ENCODE measurements at places on chromosomes 1 and 21.

DNA sequence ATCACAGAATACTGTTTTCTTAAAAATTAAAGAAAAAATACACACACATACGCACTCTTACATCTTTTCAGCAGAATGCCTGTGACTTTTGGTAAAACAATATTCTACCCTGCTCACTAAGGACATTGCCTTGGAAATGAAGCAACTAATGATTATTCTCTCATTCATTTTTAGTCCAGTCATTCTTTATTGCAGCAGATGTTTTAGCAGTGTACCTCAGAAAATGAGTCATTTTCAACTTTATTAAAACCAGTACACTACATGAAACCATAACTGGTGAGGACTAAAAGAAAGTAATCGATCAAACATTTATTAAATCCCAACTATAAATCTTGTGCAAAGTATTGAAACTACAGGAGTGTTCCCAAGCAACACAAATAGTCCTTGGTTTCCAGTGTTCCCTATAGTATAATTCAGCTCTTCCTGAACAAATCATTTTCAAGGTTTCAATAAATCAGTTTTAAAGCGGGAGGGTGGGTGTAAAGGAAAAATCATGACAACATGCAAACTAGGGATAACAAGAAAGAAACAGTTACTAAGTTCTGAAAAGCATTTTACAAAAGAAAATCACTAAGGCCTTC lies 114.2 kb downstream of the ADGRL4 start:
- DNase-seq, result no peak

- DNase-seq, result no peak
Observed at GRCh38 chr1:234916840-234917239, 211.8 kb downstream of the TOMM20 start.

DNA sequence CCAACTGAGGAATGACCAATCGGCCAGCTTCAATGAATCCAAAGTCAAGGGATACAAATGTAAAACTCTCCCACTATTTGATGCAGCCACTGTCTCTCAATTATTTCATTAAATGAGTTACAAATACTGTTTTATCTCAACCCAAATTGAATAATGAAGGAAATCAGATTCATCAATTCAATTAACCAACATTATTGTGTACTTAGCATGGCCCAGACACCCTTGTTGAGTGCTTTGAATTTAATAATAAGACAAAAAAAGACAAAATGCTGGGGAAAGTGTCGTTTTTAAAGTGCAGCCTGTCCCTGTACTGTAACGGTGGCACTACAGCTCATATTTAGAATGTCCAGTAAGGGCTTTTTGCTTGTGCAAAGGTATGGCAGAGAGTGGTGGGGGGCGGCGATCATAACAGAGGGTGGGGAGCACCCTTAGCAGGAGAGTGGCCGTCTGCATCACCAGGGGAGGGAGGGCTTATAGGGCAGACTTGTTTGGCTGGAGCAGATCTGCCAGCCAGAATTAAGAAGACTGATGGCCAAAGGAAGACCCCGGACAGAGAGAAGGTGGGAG lies 123.8 kb upstream of the GALNT2 start:
- no peak for DNase-seq

GRCh38 chr21:32240851-32241687 lies 37.8 kb downstream of the MIS18A start:
- DNase-seq, result no peak

DNA sequence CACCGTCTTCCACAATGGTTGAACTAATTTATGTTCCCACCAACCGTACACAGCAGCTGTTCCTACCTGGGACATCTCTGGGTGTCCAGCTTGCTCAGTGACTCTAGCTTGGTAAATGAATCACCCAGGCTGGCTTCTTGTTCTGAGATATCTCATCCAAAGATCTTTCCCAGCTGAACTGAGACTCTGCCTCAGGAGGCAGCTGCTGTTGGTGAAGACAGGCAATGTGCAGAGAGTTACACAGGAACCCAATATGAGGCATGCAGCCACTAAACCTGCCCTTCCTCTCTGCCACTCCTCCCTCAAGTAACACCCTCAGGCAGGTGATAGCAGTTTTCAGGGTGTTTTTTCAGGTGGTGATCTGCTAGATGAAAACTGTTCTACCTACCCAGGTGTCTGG lies 14.0 kb upstream of the FOXO6 start:
- no peak for DNase-seq

DNA sequence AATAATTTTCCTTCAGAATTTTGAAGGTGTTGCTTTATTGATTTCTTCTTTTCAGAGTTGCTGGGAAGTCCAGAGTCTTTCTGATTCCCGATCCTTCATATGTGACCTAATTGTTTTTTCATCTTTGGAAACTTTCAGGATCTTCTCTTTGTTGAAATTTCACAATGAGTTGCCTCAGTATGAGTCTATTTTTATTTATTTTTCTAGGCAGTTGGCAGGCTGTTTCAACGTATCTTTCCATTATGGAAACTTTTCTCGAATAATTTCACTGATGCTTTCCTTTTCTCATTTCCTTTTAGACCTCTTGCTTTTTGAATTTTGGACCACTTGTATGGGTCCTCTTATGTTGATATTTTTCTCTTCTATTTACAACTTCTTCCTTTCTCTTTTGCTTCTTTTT lies 354.3 kb downstream of the TGFB2 start:
- no peak for DNase-seq

GRCh38 chr1:215001419-215002021 lies 81.0 kb upstream of the KCNK2 start:
- DNase-seq, result no peak

- no peak for DNase-seq
Observed at GRCh38 chr1:16173447-16174260, 17.8 kb upstream of the EPHA2 start.

DNA sequence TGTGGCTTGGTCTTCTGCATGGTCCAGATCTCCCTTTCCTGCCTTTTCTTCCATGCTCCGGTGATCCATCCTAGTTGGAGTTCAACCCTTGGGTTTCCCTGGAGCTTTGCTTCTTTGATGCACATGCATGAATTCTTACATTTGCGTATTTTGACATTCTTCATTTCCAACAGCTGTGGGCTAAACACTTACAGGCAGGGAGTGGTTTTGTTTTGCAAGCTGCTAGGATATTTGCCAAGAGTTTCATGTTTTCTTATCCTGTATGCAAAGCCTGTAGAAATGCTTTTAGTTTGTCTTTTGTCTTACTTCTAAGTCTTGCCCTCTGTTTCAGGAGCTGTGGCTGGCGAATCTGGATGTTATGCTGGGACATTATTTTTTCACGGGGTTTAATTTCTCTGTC lies 90.3 kb upstream of the PAXBP1 start:
- no peak for DNase-seq

- DNase-seq, result no peak
Observed at GRCh38 chr1:163440090-163440489, 118.3 kb downstream of the NUF2 start.

DNA sequence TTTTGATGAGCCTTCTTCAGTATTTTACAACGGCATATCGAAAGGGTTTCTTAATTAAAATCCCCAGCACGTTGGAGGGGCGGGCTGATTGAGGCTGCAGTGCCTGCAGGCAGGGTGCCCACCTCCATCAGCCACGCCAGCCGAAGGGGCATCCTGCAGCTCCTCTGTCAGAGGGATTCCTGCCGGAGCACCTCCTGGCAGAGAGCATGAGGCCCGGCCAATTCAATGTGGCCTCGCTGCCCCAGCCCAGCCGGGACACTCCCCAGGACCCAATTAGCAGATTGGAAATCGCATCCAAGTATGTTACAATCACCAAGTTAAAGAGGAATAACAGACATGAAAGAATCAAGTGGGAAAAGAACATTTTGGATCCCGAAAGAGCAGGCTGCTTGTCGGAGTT lies 216.6 kb downstream of the ST6GALNAC3 start:
- no peak for DNase-seq

- no peak for DNase-seq
Observed at GRCh38 chr21:31257265-31257664, 86.8 kb downstream of the TIAM1 start.

GRCh38 chr1:20100632-20101355 lies 18.5 kb downstream of the PLA2G2D start:
- DNase-seq, result no peak

- no peak for DNase-seq
Observed at GRCh38 chr1:176560681-176561080, 97.7 kb downstream of the PAPPA2 start.

- DNase-seq, result no peak
Observed at GRCh38 chr21:22444990-22445389, 1446.8 kb downstream of the NCAM2 start.

GRCh38 chr1:117067533-117068370 lies 7.6 kb downstream of the TTF2 start:
- DNase-seq, result no peak

DNA sequence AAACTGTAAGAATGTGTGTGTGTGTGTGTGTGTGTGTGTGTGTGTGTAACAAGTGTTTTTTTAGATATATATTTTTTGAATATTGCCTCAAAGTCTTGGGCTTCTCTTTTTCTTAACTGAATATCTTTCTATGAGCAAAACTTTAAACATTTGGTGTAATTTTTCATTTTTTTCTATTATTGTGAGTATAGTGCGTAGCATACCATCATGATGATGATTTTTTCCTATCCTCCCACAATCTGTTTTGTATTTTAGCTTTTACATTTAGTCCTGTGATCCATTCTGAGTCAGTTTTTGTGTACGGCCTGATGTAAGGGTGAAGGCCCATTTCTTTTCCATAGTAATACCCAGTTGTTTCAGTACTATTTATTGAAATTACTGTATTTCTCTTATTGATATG lies 680.6 kb downstream of the TTLL7 start:
- DNase-seq, result no peak

DNA sequence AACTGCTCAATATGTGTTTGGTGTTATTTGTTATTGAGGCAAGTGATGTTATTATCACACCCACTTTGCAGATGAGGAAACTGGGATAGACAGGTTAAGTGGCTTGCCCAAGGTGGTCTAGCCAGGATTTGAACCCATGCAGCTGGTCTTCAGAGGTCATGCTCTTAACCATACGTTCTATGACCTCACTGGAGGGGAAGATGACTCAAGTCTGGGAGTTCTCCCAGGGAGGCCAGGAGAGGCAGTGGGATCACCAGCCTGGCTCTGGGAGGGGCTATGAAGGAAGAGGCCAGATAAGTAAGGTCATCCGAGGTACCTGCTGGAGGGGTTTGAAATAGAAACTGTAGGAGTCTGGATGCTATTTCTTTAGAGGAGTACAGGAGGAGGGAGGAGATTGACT lies 95.3 kb downstream of the NAV1 start:
- DNase-seq, result no peak

- DNase-seq, result no peak
Observed at GRCh38 chr1:240178366-240178765, 86.7 kb downstream of the FMN2 start.

- DNase-seq, result no peak
Observed at GRCh38 chr1:228697207-228698016, 37.9 kb upstream of the RHOU start.

- DNase-seq, result no peak
Observed at GRCh38 chr1:211939876-211940468, 95.4 kb downstream of the INTS7 start.

GRCh38 chr1:201348211-201348566 lies 29.3 kb downstream of the TNNT2 start:
- DNase-seq, result no peak

- DNase-seq, result no peak
Observed at GRCh38 chr1:6322161-6322560, 61.3 kb upstream of the GPR153 start.

DNA sequence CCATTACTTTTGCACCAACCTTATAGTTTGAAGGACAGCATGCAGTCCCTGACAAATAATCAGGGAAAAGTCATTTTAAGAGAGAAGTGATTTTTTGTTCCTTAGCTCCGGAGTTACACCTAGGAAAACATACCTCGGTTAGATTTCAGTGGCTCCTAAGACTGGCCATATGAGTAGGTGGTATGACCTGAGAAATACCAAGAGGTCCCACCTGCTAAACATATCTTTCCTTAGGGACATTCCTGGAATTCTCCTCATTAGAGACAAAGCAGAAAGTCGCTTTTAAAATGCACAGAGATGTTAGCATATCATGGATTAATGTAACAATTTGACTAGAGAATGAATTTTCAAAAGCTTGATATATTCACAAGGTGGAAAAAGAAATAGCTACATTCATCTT lies 84.2 kb upstream of the RNPC3 start:
- DNase-seq, result no peak

GRCh38 chr21:45381036-45381787 lies 23.8 kb upstream of the COL18A1 start:
- no peak for DNase-seq

DNA sequence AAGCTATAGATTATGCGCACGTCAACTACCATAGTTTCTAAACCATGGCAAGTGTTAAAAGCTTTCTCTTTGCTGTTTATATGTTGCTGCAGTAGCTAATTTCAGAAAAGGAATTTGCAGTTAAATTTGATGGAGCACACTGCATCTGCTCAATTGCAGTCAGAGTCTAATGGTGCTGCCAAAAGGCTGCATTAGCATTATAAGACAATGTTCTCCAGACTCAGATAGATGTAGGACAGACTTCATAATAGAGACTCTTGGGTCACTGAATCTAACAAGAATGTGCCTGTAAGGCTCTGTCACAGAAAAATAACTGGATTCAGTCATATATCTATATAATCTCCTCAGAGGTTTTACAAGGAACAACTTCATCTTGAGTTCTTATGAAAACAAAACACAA lies 198.3 kb downstream of the OLFM3 start:
- DNase-seq, result no peak

GRCh38 chr1:200918006-200918405 lies 23.3 kb downstream of the INAVA start:
- DNase-seq, result no peak

DNA sequence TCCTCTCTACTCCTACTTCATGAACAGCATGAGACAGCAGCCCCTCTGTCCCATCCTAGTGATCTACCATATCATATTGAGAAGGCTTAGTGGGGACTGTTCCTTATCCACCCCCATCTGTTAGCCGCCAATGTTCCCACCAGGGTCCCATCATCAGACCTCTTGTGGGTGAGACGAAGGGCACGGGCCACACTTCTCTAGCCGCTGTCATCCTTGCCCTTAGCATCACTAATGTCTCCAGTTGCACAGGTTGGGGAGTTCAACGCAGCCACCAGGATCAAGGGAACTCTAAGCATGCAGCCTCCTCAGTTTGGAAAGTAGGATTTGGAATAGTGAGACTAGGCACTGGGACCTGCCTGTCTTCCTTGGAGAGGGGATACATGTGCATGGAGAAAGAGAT lies 20.1 kb downstream of the INKA2 start:
- DNase-seq, result no peak
